ENCODE measurements at places on chromosomes 5 and 9.

GRCh38 chr5:175015028-175015685, 290.8 kb downstream of the MSX2 start:
- DNase-seq, result no peak

DNA sequence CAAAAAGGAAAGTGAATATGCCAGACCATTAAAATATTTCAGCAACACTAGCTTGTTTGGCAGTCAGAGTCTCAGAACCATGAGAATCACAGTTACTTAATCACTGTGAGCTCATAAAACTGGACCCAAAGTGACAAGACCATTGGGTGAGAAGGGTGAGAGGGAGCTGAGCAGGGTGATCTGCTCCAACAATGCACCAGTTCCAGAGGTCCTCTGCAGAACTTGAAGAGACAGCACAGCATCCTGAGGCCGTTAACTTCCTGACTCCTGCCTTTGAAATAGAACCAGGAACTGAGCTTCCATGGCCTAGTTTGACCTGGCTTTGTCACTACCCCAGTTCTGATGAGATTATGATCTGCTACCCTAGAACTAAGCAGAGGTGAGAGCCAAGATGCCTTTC, 57.4 kb downstream of the NFIB start:
- DNase-seq, result no peak

DNA sequence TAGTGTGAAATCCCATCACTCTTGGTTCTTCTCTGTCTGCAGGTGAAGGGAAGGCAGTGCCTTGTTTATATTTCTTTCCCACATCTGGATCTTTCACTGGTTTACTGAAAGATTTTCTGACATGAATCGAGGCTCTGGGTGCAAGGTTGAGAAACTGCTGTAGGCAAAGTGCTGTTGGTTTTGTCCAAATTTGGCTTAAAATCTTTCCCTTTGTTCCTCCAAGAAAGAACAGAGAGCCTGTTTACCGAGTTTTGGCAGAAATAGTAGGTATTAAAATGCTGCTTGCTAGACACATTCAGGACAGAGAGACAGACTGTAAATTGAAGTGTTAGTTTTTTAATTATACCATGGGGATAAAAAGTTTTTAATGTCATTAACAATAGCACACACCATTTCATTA, 21.5 kb downstream of the SKP2 start:
- no peak for DNase-seq

- no peak for DNase-seq
These were observed 418.6 kb upstream of the RIOK2 start for GRCh38 chr5:97601651-97602050.

DNA sequence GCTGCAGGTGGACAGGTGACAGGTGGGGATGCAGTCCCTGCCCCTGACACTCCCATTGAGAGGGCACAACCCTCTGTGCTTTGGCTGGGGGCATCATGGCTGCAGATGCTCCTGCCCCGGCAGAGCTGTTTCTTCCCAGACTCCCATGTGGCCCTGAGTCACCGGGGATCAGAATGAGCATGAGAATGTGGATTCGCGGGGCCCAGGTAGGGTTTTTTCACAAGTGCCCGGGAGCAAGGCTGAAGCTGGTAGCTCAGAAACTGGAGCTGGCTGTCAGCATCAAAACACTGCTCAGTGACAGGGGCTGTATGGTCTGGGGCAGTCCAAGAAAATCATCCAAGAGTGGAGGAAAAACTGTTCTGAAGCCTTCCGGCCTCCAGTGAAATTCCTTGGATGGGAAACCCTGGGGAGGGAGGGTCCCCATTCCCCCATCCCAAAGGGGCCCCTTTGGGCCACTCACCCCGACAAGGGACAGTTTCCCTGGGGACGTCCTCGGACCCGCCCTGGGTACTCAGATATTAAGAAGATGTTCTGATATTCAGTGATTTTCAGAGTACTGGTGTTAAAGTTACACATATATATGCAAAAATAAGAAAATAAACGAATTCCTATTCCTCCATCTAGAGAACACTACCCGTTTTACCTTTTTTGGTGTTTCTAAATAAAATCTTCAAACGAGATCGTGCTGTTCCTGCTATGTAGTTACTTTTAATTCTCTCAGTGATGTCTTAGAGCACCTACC, 120.1 kb upstream of the LPCAT1 start:
- no peak for DNase-seq

- peak; percentile 7 for DNase-seq
These were observed 12.7 kb downstream of the RLN1 start for GRCh38 chr9:5326893-5327548.

GRCh38 chr5:132466433-132467286, 23.9 kb downstream of the IRF1 start:
- peak; percentile 69 for DNase-seq

- DNase-seq, result no peak
These were observed 4.8 kb upstream of the CEL start for GRCh38 chr9:133057006-133057405.

GRCh38 chr5:86565197-86565789, 52.4 kb upstream of the COX7C start:
- DNase-seq, result no peak

DNA sequence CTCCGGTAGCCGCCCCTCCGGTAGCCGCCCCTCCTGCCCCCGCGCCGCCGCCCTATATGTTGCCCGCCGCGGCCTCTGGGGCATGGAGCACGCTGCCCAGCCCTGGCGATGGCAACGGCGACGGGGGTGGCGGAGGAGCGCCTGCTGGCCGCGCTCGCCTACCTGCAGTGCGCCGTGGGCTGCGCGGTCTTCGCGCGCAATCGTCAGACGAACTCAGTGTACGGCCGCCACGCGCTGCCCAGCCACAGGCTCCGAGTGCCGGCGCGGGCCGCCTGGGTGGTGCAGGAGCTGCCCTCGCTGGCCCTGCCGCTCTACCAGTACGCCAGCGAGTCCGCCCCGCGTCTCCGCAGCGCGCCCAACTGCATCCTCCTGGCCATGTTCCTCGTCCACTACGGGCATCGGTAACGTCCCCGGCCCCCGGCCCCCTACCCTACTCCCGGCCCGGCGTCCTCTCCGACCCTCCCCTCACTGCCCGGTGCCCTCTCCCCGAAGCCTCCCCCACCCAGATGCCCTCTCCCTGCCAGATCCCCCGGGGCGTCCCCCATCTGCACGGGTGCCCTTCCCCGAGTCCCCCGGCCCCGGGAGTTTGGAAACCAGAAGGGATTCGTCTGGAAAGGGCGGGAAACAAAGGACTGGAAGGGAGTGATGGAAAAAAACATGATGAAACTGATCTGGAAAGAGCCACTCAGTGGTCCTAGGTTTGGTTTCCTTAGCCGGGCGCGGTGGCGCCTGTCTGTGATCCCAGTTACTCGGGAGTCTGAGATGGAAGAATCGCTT, 417 bp downstream of the SRD5A1 start:
- DNase-seq, result no peak

- DNase-seq, result no peak
These were observed 13.2 kb downstream of the ANGPTL2 start for GRCh38 chr9:127109212-127109711.

GRCh38 chr5:53924392-53924791, 364.0 kb downstream of the NDUFS4 start:
- DNase-seq, result no peak

DNA sequence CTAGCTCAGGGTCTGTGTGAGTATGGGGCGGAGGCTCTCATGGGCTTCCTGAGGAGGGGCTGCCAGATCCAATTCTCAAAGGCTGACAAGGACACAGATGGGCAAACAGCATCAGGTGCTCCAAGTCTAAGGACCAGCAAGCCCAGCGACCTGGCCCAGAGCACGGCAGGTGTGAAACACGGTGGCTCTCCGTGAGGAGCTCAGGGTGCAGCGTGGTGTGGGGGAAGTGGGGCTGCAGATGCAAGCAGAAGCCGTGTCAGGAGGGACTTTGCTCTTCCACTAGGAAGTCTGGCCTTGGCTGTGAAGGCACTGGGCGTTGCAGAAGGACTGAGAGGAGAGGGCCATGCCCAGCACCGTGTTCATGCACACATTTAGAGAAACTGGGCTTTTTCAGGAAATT, 420.0 kb downstream of the GADD45G start:
- no peak for DNase-seq

DNA sequence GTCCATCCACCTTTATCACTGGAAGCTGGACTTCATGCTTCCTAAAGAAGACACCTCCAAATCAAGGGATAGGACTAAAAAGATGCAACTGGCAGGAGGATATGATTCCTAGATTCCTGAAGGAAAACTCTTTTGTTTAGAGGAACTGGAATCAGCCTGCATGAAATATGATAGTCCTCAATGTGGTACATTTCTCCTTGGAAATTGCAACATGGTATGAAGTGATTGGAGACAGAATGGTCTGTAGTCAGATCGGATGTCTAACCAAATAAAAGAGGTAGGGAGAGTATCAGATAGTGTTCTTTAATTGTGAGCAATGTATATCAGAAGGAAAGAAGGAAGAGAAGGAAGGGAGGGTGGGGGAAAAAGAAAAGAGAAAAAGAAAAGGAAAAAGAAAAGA, 116.1 kb upstream of the FSTL4 start:
- no peak for DNase-seq

DNA sequence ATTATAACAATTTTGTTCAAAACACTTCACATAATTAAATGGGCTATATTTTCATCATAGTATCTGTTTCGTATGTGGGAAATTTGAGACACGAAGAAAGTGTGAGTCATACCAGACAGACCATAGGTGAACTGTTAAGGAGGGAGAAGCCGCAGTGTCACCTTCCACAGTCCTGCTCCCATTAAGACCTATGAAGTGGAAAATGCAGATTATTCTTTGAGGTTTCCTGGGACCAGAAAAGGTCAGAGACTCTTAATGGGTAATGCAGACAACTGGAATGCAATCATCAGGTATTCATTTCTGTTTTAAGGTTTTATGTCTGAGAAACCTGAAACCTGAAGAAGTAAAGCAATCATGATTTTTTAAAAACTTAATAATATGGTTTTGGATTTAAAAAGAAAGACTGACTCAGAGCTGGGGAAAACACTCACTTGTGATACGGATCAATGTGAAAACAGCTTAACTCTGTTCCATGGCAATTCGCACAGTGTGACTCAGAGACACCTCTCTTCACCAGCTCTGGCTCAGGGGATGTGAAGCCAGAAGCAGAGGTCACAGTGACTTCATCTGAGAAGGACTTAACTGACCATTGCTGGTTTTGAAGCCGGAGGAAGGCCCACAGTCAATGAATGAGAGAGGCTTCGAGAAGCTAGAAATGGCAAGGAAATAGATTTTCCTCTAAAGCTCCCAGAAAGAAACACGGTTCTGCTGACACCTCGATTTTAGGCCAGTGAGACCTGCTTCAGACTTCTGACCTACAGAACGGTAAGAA, 17.2 kb upstream of the GCNT1 start:
- DNase-seq, result peak; percentile 48

DNA sequence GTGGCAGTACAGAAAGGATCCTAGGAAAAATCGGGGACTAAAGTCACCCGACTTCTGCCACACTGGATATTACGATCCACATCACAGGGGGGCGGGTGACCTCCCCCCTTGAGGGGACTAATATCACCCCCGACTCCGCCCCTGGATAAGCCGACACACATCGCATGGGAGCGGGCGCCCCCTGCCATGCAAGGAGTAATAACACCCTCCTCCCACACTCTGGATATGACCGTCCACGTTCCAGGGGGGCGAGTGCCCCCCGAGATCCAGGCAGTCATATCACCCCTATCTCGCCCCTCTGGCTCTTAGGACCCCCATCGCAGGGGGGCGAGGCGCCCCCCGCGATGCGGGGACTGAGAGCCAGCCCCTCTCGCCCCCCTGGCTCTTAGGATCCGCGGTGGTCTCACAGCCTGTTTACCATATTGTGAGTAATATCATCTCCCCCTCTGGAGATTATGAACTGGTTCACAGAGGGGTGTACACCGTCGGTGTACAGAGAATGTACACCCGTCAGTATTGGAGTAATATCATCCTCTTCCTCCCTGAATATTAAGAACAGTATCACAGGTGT, 423.0 kb downstream of the DIRAS2 start:
- peak; percentile 32 for DNase-seq

GRCh38 chr9:8622871-8623270, 823.3 kb upstream of the DMAC1 start:
- no peak for DNase-seq
